ENCODE measurements at places on chromosomes 13 and 19. TPM values are rescaled to one million over a fixed set of nuclear protein-coding genes. Genes with fewer than 3 reads are reported as not detected.

DNA sequence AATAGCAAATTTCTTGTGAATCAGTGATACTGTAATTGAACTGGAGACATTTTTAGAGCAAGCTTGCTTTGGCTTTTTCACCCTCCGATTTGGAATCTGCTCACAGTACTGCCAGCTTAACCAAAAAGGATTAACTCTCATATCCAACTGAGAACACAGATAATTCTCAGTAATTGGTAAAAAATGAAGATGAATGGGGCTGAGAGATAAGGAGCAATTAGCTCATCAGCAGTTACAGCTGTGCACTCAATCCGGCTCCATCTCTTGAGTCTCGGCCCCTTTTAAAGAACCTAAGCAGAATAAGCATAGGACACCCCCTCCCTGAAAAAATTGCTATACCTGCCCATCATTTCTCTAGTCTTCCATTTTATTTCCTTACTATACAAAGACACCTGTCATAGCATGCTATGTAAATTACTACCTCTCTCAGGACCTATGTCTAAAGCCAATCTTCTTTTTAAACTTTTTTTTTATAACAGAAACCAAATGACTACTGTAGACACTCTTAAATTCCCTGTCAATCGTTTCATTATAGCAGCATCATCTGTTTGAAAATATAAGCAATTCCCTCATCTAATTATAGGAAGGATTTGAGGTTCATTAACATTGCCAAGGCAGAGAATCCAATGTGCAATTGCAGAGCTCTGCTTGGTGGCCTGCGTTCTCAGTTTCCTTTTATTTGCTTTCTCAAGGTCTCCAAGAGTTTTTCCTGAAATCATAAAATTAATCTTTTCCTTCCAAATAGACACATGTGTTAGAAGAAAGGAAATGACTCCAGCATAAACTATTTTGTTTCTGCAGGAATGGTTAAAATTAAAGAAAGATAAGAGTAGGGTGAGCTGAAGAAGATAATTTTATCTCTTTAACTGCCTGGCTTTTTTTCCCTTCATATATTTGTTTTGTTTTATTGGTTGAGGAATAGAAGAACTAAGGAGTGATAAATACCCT lies 242.1 kb downstream of the DACH1 start:
- DNase-seq = no peak

- no peak for DNase-seq
Measured at GRCh38 chr13:21399741-21400140, 59.4 kb downstream of the ZDHHC20 start.

GRCh38 chr19:29422486-29423085 lies 103.2 kb upstream of the VSTM2B start:
- DNase-seq = no peak

GRCh38 chr19:7997809-7998480 lies 7.5 kb downstream of the ELAVL1 start:
- DNase-seq = no peak

DNA sequence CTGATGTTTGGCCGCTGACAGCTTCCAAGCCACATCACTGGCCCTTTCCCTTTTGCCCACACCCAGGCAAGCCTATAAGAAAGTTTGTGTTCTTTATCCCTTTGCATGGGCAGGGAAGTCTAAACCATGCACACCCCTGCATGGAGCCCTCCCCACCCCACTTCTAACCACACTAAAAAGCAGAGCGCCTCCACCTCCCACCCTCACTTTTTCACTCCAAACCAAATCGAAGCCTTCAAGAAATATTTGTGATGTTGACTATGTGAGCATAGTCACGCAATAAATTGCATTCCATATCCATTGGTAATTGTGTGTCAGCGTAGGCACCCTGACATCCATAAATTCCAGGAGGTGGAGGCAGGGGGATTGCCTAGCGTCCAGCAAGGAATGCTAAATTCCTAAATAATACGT lies 104.4 kb upstream of the LSM14A start:
- DNase-seq = no peak

CGB8 gene
- polyA plus RNA-seq = not detected

TPRX2 gene
- not detected for polyA plus RNA-seq

DNA sequence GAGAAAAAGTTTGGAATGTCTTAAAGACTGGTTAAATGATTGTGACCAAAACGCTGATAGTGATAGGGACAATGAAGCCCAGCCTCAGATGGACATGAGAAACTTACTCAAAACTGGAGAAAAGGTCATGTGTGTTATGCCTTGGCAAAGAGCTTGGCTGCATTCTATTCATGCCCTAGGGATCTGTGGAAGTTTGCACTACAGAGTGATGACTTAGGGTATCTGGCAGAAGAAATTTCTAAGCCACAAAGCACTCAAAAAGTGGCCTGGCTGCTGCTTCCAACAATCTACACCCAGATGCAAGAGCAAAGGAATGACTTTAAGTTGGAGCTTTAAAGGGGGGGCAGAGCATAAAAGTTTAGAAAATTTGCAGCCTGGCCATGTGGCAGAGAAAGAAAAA lies 521.3 kb downstream of the UQCRFS1 start:
- no peak for DNase-seq

- DNase-seq = no peak
Measured at GRCh38 chr13:92197669-92198068, 799.2 kb downstream of the GPC5 start.

GRCh38 chr13:45199711-45200110 lies 1.1 kb downstream of the KCTD4 start:
- no peak for DNase-seq

- no peak for DNase-seq
Measured at GRCh38 chr19:47469719-47470118, 2.0 kb downstream of the SLC8A2 start.

- DNase-seq = no peak
Measured at GRCh38 chr13:94967183-94968039, 255.1 kb upstream of the SOX21 start.

DNA sequence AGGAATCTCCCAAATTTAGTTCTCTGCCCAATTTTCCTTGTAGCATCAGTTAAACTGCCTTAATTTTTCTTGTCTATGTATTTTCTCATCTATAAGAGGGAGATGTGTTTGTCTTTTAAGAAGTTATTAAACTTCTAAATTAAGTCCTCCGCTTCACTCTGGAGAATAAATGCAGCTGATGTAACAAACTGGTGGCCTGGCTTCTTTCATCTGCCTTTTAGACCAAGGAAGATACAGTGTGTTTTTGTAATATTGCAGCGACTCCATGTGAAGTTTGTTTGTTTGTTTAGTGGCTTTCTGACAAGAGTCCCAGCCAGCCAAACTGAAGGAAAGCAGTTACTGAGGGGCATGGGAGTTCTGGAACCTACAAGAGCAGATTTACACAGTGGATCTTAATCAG lies 56.4 kb downstream of the KLF12 start:
- no peak for DNase-seq

DNA sequence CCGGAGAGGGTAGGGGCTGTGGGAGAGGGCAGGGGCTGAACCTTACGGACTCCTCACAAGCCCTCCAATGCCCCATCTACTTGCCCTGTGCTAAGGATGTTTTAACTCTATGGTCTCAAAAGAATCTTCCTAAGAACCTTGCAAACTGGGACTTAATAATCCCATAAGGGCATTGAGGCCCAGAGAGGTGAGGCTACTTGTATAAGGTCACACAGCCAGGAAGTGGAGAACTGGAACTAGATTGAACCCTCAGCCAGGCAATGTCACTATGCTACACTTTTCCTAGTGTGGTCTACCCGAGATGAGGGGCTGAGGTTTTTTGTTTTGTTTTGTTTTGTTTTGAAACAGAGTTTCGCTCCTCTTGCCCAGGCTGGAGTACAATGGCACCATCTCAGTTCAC lies 10.5 kb upstream of the APOC4 start:
- no peak for DNase-seq

DNA sequence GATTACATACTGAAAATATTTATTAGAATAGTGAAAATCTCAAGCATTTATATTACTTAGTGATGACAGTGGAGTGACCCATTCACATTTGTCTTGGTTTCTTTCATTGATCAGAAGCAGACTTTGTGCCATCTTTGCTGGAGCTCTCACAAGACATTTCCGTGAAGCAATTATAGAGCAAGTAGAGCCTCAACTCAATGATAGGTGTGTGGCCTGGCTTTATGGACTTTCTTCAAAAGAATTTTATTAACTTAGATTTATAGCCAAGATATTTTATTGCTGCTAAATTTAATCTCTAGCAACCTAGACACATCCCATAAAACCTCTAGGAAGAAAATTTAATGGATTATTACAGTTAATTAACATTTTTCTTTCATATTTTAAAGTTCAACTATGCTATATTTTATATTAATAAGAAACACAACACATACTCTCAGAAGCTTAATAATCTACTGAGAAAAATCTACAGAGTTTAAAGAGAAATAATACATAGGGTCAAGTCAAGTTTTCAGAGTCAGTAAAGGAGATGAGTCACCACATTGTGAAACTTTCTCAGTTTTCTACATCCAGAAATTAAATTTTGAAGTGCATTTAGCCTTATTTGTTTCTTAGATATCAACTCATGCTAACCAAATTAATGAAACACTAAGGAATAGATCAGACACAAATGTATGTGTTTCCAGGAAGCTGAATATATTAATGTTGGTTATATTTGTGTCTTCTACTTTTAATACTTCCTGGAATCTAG lies 160.5 kb downstream of the LACC1 start:
- no peak for DNase-seq

- peak; percentile 56 for DNase-seq
Measured at GRCh38 chr19:11460207-11460606, 20.6 kb downstream of the ELAVL3 start.

- DNase-seq = no peak
Measured at GRCh38 chr13:21674490-21675009, 3.7 kb downstream of the FGF9 start.

DNA sequence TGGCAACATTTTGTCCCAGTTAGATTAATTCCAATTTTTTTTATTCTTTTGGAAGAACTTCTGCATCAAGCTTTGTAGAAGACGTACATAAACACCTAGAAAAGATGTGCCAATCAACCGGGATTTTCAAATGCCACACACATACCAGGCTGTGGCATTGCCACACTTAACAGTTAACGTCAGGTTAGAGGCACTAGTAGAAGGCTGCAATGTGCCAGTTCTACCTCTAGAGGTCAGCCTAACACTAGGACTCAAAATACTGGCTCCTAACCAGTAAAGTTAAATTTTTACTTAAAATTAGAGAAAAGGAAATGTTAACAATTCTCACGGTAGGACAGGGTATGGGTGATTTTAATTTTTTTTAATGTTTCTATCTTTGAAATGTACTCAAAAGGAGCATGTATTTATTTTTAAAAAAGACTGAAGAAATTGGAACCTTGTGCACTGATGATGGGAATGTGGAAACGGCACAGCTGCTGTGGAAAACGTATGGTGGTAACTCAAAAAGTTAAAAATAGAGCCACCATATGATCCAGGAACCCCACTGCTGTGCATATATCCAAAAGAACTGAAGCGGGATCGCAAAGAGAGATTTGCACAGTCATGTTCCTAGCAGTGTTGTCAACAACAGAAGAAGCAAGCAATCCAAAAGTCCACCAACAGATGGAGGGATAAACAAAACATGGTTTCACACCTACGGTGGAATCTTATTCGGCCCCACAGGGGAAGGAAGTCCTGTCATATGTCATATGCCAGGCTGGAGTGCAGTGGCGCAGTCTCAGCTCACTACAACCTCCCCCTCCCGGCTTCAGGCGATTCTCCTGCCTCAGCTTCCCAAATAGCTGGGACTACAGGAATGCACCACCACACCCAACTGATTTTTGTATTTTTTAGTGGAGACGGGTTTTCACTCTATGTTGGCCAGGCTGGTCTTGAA lies 30.3 kb downstream of the CRYL1 start:
- peak; percentile 50 for DNase-seq

DNA sequence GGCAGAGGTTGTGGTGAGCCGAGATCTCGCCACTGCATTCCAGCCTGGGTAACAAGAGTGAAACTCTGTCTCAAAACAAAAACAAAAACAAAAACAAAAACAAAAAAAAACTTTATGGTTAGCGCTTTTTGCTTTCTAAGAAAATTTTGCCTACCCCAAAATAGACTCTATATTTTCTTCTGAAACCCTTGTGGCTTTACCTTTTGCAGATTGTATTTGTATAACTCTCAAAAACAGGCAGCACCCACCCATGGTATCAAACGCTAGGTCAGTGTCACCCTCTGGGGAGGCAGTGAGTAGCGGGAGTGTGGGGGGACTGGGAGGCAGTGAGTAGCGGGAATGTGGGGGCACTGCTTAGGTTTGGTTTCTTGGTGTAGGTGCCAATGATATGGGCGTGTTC lies 7.5 kb upstream of the SLC39A3 start:
- DNase-seq = no peak

PSG3 gene
- not detected for polyA plus RNA-seq

- DNase-seq = no peak
Measured at GRCh38 chr13:25738342-25739196, 313.2 kb downstream of the SHISA2 start.

Measured in K562 (cell line).